ENCODE measurements at places on chromosomes 1 and 21.

- DNase-seq = no peak
Observed at GRCh38 chr1:45842786-45843185, 39.4 kb downstream of the MAST2 start.

- no peak for DNase-seq
Observed at GRCh38 chr1:17636612-17637011, 97.1 kb downstream of the ARHGEF10L start.

GRCh38 chr1:92505015-92505692 is 18.4 kb upstream of the GFI1 start:
- DNase-seq = no peak

DNA sequence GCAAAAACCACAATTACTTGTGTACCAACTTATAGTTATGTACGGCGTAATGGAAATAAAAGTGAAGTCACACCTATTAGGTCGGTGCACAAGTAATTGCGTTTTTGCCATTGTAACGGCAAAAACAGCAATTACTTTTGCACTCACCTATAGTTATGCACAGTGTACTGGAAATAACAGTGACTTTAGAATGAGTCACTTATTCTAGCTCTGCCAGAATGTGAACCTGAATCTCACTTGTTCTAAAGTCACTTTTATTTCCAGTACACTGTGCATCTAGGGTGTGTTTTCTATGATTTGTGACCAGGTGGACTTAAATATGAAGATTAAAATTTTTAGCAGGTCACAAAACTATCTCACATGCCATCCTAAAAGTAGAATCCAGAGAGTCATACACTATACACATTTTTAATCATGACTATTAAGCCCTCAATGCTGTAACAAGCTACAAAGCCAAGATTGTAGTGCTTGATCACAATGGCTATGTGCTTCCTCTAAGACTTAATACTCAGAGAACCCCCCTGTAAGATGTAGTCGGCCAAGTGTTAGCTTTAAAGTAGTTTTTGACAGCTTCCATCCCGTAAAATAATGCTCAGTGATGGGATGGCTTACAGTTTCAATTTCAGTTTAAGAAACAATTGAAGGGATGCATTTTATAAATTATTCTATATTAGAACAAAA is 218.8 kb downstream of the NEGR1 start:
- no peak for DNase-seq

DNA sequence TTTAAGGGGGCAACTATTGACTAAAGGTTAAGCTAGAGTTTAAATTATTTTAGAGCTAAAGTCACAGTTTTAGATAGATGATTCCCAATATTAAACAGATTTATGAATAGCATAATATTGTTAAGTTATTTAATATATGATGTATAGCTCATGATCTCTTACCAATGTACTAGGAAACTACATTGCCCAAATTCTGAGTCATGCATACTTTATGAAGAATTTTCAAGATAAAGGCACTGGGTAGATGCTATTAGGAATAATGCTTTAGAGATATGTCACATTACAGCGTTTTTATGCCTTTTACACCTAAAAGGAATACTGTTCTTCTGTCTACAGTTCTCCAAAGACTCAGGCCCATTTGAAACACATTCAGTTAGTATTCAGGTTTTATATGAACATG is 215.1 kb downstream of the NCAM2 start:
- DNase-seq = no peak

- no peak for DNase-seq
Observed at GRCh38 chr1:86416343-86416742, 7.6 kb upstream of the CLCA2 start.

DNA sequence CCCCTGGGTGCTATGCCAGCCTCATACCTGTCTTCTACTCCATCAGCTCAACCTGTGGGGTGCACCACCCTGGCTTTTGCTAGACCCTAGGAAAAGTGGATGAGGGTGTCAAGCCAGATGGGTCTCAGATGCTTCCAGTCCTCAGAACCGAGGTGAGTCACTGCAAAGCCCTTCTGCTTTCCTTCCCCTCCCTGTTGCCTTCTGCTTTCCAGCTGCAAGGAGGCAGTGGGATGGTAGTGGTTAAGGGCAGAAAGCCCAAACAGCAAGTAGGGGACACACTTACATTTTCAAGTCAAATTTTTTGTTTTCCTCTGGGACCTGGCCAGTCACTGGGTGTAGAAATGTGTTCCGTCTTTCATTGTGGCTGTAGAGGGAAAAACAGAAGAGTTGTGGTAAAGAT is 60.7 kb upstream of the GOLT1A start:
- DNase-seq = no peak

DNA sequence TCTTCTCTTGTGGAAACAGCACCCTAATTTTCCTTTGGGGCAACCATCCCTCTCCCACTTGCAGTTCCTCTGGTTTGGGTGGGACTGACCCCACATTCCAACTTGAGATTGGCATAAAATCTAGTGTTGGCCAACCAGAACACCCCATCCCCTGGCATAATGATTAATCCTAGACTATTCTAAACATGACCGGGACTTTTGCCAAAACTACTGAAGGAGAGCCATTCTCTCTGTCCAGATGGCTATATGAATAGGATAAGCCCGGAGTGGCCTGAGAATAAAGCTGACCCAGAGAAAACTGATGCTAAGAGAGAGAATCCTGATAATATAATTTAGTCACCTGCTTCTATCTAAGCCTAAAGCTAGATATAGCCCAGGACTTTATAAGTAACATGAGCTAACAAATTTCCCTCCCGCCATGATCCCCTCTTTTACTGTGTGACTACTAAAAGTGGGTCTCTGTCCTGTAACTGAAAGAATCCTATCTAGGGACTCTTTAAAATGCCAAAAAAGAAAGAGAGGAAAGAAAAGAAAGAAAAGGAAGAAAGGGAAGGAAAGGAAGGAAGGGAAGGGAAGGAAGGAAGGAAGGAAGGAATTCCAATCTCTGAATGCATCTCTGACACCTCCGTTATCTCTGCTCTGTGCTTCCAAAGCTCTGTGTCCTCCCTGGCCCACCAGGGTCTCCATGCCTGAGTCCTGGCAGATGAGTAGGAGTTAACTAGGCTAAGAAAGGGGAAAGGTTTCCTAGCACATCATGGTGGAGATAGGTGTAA is 28.0 kb upstream of the NRDC start:
- DNase-seq = no peak

GRCh38 chr21:15062606-15062965 is 2.2 kb downstream of the NRIP1 start:
- DNase-seq = no peak

- DNase-seq = no peak
Observed at GRCh38 chr1:97350662-97351061, 570.2 kb downstream of the DPYD start.

DNA sequence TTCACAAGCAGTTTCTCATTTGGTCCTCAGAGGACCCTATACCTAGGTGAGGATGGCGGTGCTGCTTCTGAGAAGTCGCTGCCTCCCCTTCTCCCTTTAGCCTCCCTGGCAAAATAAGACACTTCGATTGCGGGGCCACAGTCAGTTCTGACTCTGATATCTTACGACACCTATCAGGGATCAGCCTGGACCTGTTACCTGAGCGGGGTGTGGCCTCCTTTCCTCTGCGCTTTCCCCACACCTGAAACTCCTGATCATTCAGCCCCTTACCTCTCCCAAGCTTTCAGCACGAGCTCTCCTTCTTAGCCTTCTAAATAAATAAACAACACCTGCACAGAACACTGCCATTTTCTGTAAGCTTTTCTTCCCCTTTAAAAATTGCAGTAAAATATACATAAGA is 24.6 kb upstream of the GPR137B start:
- DNase-seq = no peak

- no peak for DNase-seq
Observed at GRCh38 chr1:62245201-62245600, 50.6 kb downstream of the L1TD1 start.
